ENCODE measurements at places on chromosomes 1 and 21. TPM values are rescaled to one million over a fixed set of nuclear protein-coding genes. Genes with fewer than 3 reads are reported as not detected.

Gene FLG2
- not detected for total RNA-seq

Gene MARK1
- total RNA-seq, result 1.9 TPM

Gene HMGCS2
- not detected for total RNA-seq

DNA sequence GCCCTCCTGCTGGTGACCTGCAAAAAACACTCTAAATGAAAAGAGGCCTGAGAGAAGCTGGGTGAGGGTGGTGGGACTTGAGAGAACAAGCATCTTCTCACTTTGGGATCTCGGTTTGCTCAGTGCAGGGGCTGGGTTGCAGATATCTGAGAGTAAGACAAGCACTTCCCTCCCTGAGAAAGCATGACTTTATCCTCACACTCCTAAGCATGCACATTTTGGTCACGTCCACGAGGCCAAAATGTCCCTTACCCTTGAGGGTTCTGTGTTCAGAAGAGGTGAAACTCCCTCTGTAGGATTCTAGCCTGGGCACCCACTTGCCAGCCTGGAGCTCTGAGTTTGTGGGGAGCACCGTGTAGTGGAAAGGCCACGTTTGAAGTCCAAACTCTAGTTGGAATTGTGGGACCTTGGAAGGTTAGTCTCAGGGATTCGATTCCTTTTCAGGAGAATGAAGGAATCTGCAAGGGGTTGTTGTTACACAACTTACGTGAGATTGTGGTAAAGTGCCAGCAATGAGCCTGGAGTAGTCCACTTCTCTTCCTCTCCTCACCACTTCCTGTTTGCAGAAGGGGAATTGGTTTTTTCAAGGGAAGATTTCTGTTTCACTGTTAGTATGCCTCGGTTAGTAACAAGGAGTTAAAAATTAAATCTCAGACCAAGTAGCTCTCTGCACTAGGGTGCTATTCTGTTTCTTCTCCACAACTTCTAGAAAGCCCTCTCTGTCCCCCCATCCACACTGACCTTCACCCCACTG is 3.0 kb downstream of the FCAMR start:
- DNase-seq, result no peak
- no peaks in the 10 kb centered on the region for H3K36me3 ChIP-seq
- no peak overlapping the region for H3K27ac ChIP-seq
- 0 out of 2 replicates have a peak, but pooled peaks cover 4% of the 10 kb centered on the region for H3K27me3 ChIP-seq
- no peaks in the 10 kb centered on the region for H3K4me1 ChIP-seq
- H3K4me3 ChIP-seq, result no peak overlapping the region

DNA sequence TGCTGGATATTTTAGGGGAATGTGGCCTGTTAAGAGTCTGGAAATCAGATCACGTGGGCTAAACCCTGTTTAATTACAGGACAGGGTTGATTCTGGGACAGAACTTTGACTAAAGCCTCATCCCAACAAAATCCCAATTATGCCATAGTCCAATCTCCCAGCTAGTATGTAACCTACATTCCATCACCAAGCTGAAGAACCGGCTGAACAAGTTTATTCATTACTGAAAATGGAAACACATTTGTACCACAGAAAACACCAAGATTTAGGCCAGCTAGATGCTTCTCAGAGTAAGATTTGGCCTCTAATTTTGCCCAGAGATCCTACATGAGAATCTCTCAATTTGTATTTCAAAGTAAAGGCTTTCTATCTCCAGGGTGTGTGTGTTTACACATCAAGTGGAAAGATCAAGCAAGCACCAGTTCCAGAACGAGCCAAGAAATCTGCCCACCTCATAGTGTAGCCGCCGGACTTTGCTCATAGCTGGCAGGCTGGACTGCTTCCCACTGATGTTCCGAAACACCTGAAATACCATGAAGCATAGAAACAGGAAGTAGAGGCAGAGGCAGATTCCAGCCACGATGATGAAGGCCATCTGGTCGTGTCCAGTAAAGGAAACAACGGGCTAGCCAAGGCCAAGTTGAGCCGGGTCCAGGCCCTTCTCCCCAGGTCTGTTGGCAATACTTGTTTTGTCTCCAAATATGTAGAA is 86.8 kb downstream of the WLS start:
- H3K27ac ChIP-seq, result no peak overlapping the region
- H3K36me3 ChIP-seq, result no peaks in the 10 kb centered on the region
- peak; percentile 33 for DNase-seq

Gene TMPRSS2
- 0.61 TPM for total RNA-seq

DNA sequence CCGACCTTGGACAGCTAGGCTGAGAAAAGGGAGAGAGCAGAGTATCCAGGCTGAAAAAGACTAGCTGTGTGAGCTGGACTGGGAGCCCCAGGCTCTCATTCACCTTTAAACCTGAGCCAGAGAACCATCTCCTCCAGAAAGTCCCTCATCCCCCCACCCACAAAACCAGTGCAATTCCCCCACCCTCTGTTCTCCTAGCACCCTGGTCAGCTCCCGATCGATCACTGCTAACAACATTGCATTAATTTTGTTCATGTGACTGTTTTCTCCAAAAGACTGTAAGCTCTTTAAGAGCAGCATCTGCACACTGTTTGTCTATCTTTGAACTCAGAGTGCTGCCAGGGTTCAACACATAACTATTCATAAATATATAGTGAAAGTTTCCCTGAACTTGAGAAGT is 67.1 kb upstream of the NFASC start:
- no peaks in the 10 kb centered on the region for H3K36me3 ChIP-seq
- H3K4me1 ChIP-seq, result peaks cover 4% of the 10 kb centered on the region
- H3K27me3 ChIP-seq, result peaks cover 11% of the 10 kb centered on the region
- H3K27ac ChIP-seq, result no peak overlapping the region
- DNase-seq, result no peak

Gene LCE1A
- total RNA-seq, result not detected

Gene SPRR2B
- not detected for total RNA-seq

Gene ADGRL2
- total RNA-seq, result 25.3 TPM

Gene UHMK1
- total RNA-seq, result 49.5 TPM

DNA sequence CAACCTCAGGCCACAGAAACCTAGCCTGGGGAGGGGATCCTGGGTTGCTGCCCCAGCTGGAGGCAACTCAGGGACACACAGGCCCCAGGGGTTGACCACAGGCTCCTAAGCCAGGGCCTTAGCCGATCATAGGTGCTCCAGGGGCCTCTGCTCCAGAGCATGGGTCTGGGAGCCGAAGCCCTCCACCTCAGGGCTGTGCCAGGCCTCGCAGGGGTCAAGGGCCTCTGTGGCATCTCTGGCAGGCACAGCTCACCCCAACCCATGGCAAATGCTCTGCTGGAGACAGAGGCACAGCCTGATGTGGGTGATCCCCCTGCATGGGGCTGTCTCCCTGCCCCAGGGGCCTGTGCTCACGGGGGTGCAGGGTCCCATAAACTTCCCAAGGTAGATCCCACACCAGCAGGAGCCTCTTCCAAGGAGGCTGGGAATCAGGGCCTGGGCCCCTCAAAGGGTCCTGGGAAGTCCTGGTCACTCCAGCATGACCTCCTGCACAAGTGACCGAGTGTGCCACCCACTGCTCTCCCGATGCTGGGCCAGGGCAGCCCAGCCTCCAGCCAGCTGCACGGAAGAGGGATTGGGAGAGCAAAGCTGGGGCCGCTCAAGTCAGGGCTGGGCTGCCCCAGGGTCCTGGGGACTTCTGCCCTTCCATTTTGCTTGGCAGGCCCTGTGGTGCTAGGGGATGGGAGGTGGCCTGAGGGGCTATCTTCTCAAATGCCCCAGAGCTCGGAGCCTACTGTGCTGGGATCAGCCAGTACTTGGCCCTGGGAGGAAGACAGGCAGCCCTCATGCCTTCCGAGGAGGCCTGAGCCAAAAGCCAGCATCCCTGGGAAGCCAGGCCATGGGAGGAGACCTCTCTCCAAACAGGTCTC is 22.2 kb upstream of the PRSS38 start:
- no peaks in the 10 kb centered on the region for H3K27me3 ChIP-seq
- H3K4me1 ChIP-seq, result no peaks in the 10 kb centered on the region
- no peak for DNase-seq
- H3K36me3 ChIP-seq, result no peaks in the 10 kb centered on the region

DNA sequence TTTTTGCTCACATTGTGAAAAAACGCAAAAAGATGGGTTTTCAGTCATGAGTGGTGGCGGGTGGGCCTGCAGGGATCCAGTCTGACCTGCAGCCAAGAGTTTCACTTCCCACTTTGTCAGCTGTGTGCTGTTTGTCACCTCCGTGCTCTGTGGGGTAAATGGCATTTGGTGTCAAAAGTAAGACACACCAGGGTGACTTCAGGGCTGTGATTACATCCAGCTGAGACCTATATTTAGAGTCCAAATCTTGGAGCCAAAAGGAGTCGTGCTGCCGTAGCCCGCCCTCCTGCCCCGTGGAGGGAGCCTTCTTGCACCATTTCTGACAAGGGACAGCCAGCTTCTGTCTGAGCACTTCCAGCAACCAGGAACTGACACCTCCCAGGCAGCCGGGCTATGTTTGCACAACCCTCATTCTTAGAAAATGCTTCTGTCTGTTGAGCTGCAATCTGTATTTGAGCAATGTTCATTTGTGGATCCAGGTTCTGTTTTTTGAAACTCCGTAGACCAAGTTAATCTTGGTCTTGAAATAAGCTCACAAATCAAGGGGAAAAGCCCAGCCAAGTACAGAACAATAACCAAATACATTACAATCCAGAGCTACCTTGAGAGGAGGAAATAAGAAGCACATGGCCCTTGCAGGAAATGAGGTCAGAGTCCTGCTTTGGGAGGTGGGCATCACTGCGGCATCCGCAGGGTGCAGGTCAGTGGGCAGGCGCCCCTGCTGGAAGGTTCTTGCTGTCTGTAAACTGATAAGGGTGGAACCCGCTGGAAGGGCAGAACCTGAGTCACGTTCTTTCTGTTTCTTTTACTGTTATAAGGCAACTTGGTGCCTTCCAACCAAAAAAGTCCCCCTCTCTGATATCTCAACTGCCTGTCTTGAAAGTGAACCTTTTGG is 14.4 kb downstream of the ABCG1 start:
- peaks cover 38% of the 10 kb centered on the region for H3K4me1 ChIP-seq
- DNase-seq, result no peak
- H3K27me3 ChIP-seq, result no peaks in the 10 kb centered on the region
- H3K36me3 ChIP-seq, result no peaks in the 10 kb centered on the region
- peak overlapping the region; percentile 4 for H3K27ac ChIP-seq

- no peak for DNase-seq
- H3K4me3 ChIP-seq, result no peak overlapping the region
- no peaks in the 10 kb centered on the region for H3K27me3 ChIP-seq
- no peaks in the 10 kb centered on the region for H3K4me1 ChIP-seq
These were observed 89.5 kb downstream of the NRIP1 start for GRCh38 chr21:14975136-14975919.

Gene FCRL4
- total RNA-seq, result not detected

All from PC-9 (cell line).